ENCODE measurements at places on chromosomes 6 and 20. TPM values are rescaled to one million over a fixed set of nuclear protein-coding genes. Genes with fewer than 3 reads are reported as not detected.
A peak's percentile ranks its signal among the peaks of the same experiment; 100 is the strongest.

BANF2 gene
- total RNA-seq = not detected

DNA sequence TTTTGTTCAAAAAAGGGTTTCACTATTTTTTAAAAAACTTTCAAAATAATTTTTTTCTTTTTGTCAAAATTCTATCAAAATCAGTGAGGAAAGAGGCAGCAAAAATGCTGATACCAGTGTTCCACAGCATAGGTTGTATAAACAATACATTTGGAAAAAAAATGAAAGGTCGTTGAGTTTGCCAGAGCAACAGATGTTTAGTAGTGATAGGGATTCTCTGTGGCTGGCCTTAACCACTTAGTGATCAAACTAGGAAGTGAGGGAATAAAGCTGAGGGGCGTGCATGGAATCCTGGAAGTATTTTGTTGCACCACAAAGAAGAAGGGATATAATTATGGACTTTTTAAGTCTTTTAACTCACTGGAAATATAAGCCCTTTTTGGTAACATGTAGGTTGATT lies 555.3 kb upstream of the CHD6 start:
- H3K27ac ChIP-seq = no peak overlapping the region
- H3K4me3 ChIP-seq = no peak overlapping the region
- H3K27me3 ChIP-seq = no peaks in the 10 kb centered on the region

GRCh38 chr6:4303638-4304037 lies 168.3 kb upstream of the ECI2 start:
- no peaks in the 10 kb centered on the region for H3K4me1 ChIP-seq
- no peak for DNase-seq
- no peak overlapping the region for H3K4me3 ChIP-seq
- no peaks in the 10 kb centered on the region for H3K36me3 ChIP-seq

DNA sequence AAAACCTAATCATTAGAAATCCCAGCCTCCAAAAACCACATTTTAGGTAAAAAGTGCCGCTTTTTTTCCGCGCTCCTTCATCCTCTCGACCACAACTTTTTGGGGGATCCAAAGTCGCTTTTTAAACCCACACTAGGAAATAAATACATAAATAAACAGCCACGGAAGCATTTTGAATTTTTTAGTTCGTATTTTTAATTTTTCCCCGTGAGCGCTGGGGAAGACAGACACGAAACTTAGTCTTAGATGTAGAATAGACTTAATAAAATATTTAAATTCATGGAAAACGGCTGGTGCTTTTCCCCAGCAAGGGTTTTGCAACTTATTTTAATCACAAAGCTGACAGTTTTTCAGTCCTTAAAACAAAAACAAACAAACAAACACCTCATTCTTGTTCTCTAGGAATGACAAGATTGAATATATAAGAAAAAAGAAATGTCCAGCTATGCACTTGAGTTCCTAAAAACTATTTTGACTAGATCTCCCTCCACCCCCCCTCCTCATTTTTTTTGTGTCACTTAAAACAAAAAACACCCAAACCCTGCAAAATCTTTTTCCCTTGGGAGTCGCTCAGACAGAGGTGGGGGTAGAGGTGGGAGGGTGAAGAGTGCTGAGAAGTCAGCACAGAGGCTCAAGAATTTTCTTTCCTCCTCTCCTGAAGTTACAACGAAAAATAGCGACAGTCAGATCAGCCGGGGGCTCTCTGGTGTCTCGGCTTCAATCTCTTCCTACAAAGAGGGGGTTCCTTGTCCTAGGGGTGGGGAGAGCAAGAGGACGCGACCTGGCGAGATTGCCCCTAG lies 43.4 kb upstream of the SUPT3H start:
- DNase-seq = no peak
- peak overlapping the region; percentile 99 for H3K27ac ChIP-seq
- H3K4me3 ChIP-seq = peak overlapping the region; percentile 98
- H3K27me3 ChIP-seq = no peaks in the 10 kb centered on the region
- peaks cover 66% of the 10 kb centered on the region for H3K36me3 ChIP-seq

- peaks cover 58% of the 10 kb centered on the region for H3K36me3 ChIP-seq
- no peak overlapping the region for H3K4me3 ChIP-seq
- no peak for DNase-seq
- H3K27me3 ChIP-seq = no peaks in the 10 kb centered on the region
- no peaks in the 10 kb centered on the region for H3K4me1 ChIP-seq
Measured at GRCh38 chr20:47241345-47241781, 115.1 kb downstream of the ZMYND8 start.

DNA sequence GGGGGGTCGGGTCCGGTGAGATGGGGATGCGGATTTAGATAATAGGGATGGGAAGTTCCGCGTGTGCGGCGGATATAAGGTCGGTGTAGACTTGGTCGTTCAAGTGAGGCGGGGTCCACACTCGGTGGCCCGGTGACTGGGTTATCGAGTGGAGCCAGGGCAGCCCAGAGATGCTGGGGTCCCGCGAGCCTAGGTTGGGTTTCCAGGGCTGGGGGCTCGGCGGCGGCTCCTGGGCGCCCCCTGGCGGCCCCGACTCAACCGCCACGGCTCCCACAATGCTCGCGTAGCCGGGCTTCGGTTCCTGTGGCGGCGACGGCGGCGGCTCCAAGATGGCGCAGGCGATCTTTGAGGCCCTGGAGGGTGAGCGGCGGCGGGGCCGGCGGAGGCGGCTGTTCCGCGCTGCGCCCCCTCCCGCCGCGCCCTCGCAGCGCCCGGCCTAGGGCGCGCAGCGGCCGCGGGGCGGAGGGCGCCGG lies at the start of gene ZNF341:
TSS of gene ZNF341 (plus strand) at position 304 of the 473 bp plus-strand sequence. CDS start at position 330, 26 bp downstream.
- H3K27me3 ChIP-seq = no peaks in the 10 kb centered on the region
- peak within 1 kb of the TSS; percentile 89 for H3K4me3 ChIP-seq
- peaks cover 18% of the 10 kb centered on the region for H3K4me1 ChIP-seq
- peak within 1 kb of the TSS; percentile 94 for H3K27ac ChIP-seq
- DNase-seq = peak; percentile 88

HFE gene
- total RNA-seq = 0.32 TPM

DNA sequence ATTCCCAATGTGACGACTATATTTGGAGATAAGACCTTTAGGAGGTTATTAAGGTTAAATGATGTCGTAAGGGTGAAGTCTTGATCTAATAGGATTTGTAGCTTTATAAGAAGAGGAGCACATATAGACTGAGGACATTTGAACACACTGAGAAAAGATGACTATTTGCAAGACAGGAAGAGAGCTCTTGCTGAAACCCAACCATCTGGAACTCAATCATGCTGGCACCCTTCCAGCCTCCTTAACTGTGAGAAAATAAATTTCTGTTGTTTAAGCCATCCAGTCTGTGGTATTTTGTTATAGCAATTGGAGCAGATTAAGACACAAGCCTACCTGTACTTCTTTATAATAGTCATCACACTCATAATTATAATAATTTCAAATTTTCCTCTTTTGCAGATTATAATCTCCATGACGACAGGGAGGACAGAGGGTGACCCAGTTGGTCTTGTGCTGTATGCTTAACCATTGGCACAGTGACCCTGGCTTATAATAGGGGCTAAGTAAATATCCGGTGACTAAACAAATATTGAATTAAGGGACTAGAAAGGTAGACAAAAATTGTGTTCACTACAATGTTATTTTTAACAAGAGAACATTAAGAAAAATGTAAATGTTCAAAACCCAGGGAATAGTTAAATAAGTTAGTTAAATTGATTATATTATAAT lies 206.4 kb upstream of the HDDC2 start:
- H3K4me3 ChIP-seq = no peak overlapping the region
- H3K27me3 ChIP-seq = peaks cover 2% of the 10 kb centered on the region
- H3K4me1 ChIP-seq = no peaks in the 10 kb centered on the region
- no peak overlapping the region for H3K27ac ChIP-seq
- H3K36me3 ChIP-seq = no peaks in the 10 kb centered on the region
- no peak for DNase-seq

GRCh38 chr6:135546680-135547418 lies 49.3 kb upstream of the AHI1 start:
- peaks cover 44% of the 10 kb centered on the region for H3K4me1 ChIP-seq
- H3K36me3 ChIP-seq = peaks cover 34% of the 10 kb centered on the region
- no peak overlapping the region for H3K4me3 ChIP-seq
- no peaks in the 10 kb centered on the region for H3K27me3 ChIP-seq
- DNase-seq = no peak

WFDC10A gene
- not detected for total RNA-seq

UBE3D gene
- total RNA-seq = 6.9 TPM

ABHD16B gene
- total RNA-seq = not detected

DNA sequence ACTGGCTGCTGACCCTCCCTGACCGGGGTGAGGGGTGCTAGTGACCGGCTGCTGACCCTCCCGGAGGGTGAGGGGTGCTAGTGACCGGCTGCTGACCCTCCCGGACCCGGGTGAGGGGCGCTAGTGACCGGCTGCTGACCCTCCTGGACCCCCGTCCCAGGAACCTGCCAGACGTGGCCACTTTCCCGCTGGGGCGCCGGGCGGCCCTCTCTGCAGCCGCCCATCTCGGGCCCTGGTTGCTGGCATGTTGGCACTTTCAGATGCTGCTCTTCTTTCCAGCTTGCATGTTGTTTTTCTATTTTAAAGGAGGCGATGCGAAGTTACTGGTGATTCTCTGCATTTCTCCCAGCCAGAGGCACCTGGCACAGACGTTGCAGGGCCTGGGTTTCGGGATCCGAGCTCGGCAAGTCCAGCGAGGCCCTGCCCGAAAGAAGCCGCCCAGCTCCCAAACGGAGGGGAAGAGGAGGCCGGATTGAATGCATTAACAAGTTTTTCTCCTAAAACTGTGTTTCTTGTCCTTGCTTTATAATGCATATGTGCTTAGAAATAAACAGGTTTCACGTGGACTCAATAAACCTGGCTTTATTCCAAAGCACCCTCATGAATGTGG lies 34.4 kb downstream of the FRMD1 start:
- no peak for DNase-seq
- H3K36me3 ChIP-seq = no peaks in the 10 kb centered on the region
- no peaks in the 10 kb centered on the region for H3K27me3 ChIP-seq
- no peaks in the 10 kb centered on the region for H3K4me1 ChIP-seq

DNA sequence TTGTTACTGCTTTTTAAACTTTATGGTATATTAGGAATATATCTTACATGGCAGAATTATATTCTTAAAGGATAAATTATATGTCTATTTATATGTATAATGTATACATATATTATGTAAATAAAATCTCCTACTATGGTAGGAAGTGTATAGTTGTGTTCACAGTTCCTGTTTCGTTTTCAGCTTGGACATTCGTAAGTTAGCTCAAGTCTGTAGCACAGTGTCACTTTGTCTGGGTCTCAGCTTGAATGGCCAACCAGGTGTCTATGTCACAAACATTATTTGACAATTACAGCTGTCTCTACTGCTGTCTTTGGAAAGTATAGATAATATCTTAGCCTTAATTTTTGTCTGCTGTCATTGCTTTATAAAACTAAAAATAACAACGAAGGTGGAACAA lies 303.9 kb downstream of the CDKAL1 start:
- H3K36me3 ChIP-seq = peaks cover 14% of the 10 kb centered on the region
- no peak for DNase-seq
- H3K4me3 ChIP-seq = no peak overlapping the region
- no peak overlapping the region for H3K27ac ChIP-seq

SNRPB gene
- 513 TPM for total RNA-seq

ARMC2 gene
- 1.9 TPM for total RNA-seq

- H3K4me3 ChIP-seq = no peak overlapping the region
- H3K4me1 ChIP-seq = peaks cover 3% of the 10 kb centered on the region
- H3K36me3 ChIP-seq = no peaks in the 10 kb centered on the region
- H3K27me3 ChIP-seq = peaks cover 19% of the 10 kb centered on the region
- H3K27ac ChIP-seq = no peak overlapping the region
- DNase-seq = no peak
Measured at GRCh38 chr6:43820486-43820885, 50.5 kb downstream of the VEGFA start.

DNA sequence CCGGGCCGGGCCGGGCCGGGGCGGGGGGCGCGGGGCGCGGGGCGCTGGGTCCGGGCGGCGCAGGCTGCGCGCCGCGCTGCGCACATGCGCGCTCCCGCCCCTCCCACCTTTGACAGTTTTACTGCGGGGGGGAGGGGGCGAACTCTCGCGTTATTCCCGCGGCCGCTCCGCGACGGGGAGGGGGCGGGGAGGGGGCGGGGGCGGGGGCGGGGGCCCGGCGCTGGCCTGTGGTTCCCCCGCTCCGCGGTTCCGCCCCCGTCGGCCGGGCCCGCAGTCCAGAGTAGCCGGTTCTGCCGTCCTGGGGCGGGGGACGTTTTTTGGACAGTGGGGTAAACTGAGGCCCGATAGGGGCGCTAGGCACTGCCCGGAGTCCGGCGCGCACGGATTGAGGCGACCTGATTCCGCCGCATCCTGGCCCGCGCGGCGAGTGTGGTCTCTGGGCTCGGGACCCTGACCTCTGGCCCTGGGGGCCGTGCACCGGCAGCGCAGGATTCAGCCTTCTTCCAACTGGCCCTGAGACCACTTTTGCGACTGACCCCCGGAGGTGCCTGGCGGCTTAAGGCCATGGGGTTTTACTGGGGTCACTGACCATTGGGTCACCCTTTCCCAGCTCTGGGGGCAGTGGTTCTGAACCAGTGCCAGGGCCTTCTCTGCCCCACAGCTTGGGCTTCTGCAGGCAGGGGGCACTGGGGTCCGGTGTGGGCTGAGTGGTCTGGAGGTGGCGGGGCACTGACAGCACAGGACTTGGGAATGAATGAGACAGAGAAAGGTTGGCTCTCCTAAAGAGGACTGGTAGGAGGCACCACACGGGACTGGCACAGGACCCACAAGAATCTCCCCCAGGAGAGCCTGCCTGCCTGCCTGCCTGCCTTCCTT lies at the start of gene ZNF512B:
TSS of gene ZNF512B (minus strand) at position 93 of the 876 bp plus-strand sequence. CDS start 1,980 bp downstream, outside the sequence.
- peak within 1 kb of the TSS; percentile 83 for H3K27ac ChIP-seq
- H3K27me3 ChIP-seq = no peaks in the 10 kb centered on the region
- H3K36me3 ChIP-seq = peaks cover 43% of the 10 kb centered on the region
- peak within 1 kb of the TSS; percentile 86 for H3K4me3 ChIP-seq
- DNase-seq = peak; percentile 51
- H3K4me1 ChIP-seq = peaks cover 15% of the 10 kb centered on the region

RALGAPA2 gene
- 22.1 TPM for total RNA-seq

DNA sequence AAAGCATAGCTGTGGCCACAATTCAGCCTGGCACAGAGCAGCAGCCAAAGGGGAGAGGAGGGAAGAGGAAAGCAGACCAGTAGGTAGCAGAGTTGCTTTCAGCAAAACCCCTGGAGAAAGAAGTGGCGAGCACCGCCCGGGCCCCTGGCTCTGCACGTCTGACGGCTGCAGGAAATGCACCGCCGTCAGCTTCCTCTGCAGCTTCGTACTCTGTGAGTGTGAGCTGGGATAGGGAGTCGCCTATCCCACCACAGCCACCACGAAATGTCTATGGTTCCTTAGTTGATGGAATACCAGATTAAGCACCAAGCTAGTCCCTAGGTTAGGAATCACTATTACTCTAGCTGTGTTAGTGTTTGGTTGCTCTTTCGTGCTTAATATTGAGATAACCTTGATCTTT lies 79.9 kb upstream of the NAA20 start:
- peaks cover 50% of the 10 kb centered on the region for H3K27me3 ChIP-seq
- H3K4me3 ChIP-seq = peak overlapping the region; percentile 33
- H3K4me1 ChIP-seq = peaks cover 17% of the 10 kb centered on the region
- no peak for DNase-seq

DNA sequence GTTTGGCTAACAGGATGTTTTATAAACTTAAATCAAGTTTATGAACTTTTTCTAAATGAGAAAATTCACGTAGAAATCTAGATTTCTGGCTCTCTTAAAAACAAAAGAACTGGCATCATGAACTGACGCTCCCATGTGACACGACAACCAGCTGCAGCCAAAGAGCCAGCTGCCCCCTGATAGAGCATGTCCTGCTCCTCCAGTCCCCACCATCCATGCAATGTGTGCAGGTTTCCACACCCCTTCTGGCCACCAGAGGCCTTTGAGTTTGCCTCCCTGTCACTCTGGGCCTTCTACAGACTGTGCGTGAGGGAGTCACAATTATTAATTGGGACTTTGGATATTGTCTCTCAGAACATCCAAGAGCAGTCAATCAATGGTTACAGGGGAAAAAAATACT lies 1.6 kb upstream of the GPLD1 start:
- H3K4me1 ChIP-seq = peaks cover 13% of the 10 kb centered on the region
- DNase-seq = no peak
- H3K36me3 ChIP-seq = no peaks in the 10 kb centered on the region
